ENCODE measurements at places on chromosomes 3 and 15.

- no peak for DNase-seq
Observed at GRCh38 chr3:48426944-48427629, 2.8 kb downstream of the PLXNB1 start.

GRCh38 chr3:135192929-135193328, 397.9 kb downstream of the EPHB1 start:
- DNase-seq, result no peak

DNA sequence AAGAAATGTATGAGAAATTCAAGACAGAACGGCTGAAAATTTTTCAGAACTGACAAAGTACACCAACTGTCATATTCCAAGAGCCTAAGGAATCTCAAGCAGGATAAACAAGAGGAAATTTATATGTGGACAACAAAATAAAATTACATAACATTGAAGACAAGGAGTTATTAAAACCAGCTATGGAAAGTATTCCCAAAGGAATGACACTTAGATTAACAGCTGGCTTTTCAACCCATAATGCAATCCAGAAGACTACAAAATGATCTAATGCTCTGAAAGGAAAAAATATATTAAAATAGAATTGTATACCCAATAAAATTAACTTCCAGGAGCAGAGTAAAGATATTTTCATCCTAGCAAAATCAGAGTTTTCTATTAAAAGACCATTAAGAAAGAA, 132.2 kb upstream of the BNIP2 start:
- no peak for DNase-seq

GRCh38 chr3:77038930-77039605, 831 bp upstream of the ROBO2 start:
- DNase-seq, result peak; percentile 93

DNA sequence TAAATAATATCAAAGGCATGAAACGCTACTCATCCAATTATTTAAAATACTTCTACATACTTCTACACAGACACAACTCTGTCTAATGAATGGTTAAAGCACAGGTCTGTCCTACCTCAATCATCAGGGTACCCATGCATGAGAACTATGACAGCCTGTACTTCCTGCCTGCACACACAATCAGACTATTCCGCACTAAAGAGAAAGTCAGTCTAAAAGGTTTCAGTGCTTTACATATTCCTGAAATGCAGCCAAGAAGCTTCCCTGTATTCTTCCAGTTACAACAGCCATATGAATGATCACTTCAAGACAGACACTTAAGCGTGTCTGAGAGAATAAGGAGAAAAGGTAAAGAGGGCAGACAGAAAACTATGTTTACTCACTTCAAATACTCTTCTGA, 58.8 kb downstream of the TUBGCP4 start:
- no peak for DNase-seq

GRCh38 chr3:194387926-194388418, 11.1 kb downstream of the GP5 start:
- no peak for DNase-seq

GRCh38 chr15:89067751-89068150, 20.5 kb upstream of the ABHD2 start:
- no peak for DNase-seq

DNA sequence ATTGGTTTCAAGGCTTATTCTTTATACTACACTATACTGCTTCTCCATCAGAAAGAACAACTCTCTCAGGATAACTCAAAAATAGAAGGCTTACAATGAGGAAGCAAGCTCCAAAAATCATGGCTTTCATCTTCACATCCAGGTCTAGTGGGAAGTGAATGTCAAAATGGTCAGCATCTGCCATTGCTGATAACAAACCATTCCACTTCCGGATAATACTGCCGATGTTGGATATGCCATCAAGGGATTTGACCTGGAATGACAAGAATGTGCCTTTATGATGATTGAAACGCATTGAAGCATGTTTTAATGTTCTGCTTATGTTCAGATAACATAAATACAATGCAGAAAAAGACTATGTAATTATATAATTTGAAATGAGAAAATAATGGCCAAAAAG, 34.0 kb upstream of the PLOD2 start:
- no peak for DNase-seq

GRCh38 chr3:115814778-115815380, 191.6 kb downstream of the GAP43 start:
- DNase-seq, result peak; percentile 96

- DNase-seq, result no peak
Observed at GRCh38 chr15:74403991-74404563, 29.7 kb downstream of the SEMA7A start.

DNA sequence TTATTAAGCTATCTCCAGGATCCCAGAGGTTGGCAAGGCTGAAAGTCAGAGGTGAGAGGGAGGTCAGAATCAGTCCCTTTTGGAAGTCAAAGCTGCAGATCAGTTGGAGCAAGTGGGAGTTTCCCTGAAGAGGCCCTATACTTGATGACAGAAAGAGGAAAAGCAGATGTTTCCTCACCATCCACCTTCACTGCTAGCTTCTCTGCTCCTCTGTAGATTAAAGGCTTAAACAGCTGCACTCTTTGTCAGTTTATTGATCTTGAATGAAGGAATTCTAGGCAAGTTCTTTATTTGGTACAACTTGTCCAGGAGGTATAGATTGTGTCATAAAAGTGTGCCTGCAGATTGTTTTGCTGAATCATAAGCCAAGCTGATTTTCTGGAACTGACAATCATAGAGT, 408.2 kb upstream of the TGFBR2 start:
- DNase-seq, result no peak

DNA sequence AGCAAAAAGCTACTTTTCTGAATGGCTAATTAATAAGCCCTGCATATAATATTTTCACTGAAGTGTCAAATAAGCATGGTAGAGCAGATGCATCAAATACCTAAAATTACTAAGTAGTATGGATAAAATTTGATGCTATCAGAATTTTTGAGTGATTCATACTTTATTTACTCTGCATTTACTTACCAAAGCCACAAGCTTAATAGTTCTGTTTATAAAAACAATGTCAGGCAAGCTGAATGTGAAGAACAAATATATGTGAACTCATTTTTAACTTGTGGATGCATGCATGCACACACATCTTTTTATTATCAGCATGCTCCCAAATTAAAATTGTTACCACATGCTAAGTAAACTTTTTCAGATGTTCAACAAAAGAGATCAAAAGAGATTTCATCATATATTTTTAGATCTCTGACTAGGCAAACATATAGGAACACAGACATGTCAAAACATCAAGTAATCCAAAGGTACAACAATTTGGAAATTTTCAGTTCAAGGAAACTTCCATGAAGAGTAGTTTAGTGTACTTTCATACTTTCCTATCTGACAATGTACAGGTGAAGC, 969.4 kb downstream of the ROBO1 start:
- DNase-seq, result peak; percentile 38

GRCh38 chr3:102415553-102415952, 19.3 kb upstream of the ZPLD1 start:
- no peak for DNase-seq

DNA sequence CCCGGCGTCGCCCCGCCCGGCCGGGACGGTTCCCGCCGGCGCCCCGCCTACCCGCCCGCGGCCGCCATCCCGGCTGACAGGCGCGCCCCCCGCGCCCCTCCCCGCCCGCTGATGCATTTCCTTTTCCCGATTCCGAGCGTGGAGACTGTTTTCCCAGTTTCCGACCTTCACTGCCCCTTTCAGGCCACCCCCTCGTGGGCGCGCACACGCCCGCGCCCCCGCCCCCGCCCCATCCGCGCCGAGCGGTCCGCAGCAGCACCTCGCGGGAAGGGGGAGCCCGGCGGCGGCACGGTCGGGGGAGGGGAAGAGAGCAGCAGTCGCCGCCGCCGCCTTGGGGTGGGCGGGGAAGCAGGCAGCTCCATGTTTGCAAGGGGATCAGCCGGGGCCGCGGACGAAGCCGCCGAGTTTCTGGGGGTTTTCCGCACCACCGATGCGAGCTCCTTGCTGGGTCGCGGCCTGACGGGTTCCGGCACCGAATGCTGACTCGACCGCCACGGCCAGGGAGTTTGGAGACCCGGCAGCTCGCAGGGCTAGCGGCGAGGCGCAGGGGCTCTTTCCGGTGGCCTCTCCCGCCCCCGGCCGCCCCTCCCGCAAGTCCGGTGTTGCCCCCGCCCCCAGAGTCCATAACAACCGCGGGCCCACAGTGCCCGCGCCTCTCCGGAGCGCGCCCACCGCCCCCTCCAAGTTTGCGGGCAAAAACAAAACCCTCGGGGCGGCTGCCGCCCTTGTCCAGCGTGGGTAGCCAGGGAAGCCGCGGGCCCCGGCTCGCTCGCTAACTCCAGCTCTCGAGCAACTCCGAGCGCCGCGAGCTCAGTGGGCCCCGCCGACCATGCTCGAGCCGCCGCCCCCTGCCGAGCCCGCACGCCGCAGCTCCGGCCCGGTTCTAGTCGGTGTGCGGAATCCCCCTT, 3.2 kb upstream of the SIN3A start:
- DNase-seq, result no peak

Data from eye (tissue), 1 donor.